ENCODE measurements at places on chromosomes 16 and 17.

DNA sequence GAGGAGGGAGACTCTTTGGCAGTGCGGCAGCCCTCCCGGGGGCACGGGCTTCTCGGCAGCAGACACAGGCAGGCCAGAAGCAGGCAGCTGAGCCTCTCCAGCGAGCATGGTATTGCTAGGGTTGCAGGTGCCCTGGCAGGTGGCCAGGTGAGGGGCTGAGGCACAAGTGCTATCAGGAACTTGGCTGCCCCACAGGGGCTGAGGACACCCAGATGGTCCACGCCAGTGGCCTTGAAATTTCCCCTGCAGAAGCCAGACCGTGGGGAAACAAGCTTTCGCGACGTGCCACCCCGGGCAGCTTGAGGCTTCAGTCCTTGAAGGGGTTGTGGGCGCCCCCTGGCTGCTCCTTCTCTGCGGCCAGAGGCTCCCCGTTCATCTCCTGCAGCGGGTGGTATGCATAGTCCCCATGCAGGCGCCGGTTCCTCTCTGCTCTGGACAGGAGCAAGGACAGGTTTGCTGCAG is 8.5 kb downstream of the NAGPA start:
- peak; percentile 33 for DNase-seq

DNA sequence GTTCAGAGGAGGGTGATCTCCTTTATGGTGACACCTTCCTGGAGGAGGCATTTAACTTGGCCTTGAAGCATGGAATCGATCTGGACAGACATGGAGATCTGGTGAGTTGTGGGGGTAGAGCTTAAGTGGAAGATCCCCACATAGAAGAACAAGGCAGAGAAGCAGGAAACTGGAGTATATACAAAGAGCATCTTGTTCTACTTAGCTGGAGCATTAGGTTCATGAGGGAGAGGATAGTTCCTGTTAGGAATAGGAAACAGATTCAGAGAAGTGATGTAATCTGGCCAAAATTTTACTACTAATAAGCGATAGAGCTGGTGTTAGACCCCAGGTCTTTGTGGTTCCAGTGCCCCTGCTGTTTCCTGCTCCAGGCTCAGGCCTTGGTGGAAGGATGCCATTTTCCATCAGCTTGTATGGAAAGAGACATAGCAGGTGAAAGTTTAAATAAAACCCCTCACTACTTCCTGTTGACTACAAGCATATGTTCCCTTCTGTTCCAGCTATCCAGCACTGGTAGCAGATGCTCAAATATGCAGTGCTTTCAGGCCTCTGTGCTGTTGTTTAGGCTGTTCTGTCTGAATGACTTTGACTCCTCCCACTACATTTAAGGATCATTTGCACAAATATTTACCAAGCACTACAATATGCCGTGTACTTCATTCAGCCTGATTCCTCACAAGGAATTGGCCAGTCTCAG is 9.4 kb downstream of the RPAIN start:
- DNase-seq: no peak

GRCh38 chr17:43846221-43846712 is 709 bp upstream of the CD300LG start:
- peak; percentile 91 for DNase-seq

DNA sequence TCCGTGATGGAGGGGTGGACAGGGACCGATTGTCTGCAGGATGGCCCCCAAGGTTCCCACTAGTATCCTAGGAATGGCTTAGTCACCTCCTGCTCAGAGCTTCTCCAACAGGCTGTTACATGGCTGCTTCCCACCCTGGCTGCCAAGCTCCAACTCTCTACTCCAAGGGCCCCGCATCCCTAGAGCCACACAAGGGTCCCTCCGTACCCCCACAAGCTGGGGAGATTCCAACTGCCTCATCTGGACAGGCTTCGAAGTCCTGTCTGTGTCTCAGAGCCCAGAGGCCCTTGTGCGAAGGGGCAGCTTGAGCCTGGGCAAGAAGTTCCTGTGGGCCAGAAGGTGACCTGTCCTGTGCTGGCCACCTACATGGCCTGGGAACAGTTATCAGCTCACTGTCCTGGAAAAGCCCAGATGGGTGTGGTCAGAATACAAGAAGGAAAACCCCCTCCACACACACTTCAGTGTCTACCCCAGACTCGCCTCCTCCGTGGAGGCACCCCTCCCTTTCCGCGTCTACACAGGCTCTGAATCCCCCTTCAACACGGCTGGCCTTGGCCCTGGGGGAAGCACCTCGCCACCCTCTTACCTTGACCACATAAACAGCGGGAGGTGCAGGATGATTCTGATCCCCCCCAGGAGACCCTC is 586 bp downstream of the MEAK7 start:
- DNase-seq: no peak

- no peak for DNase-seq
These were observed 27.2 kb upstream of the RPH3AL start for GRCh38 chr17:379531-380465.

GRCh38 chr16:74627506-74628220 is 20.7 kb upstream of the GLG1 start:
- DNase-seq: no peak

GRCh38 chr16:85557083-85557970 is 55.8 kb upstream of the GSE1 start:
- DNase-seq: no peak

- no peak for DNase-seq
These were observed 55.0 kb downstream of the STH start for GRCh38 chr17:46053911-46054534.

GRCh38 chr16:48590476-48590875 is 19.5 kb downstream of the N4BP1 start:
- DNase-seq: no peak

Measured in heart right ventricle (tissue), 16 donors.